ENCODE measurements at places on chromosomes 1 and 21.

GRCh38 chr1:61639608-61640336 is 85.2 kb downstream of the TM2D1 start:
- DNase-seq, result no peak

DNA sequence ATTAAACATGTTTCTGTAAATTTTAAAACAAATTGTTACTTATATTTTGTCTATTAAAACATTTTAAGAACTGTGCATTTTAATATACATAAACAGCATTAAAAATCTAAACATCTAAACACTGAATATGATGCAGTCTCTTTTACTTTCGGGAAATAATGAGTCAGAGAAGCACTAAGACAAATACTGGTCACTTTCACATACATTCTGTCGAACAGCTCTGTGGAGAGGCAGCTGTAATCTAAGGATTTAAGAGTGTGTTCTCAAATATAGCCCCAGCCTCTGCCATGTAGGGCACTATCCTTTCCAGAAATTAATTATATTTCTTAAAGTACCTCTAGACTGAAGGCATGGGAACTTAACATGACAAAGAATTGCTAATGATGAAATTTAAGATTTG is 89.6 kb upstream of the PTGFR start:
- no peak for DNase-seq

DNA sequence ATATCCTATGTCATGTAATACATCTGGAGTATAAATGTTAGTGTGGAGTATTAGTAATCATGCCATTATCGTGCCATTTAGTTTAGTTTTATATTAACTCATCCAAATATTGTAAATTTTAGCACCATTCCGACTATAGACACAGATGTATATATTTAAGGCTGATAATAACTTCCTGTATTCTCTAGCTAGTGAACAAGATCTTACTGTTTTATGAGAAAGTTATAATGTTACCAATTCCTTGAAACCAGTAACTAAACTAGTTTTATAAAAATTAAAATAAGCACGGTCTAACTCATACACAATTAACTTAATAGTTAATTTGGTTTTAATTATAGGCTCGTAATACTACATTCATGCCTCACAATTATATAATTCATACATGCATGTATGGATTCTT is 808.6 kb downstream of the USP25 start:
- no peak for DNase-seq

- no peak for DNase-seq
Measured at GRCh38 chr1:184958554-184959353, 15.6 kb downstream of the NIBAN1 start.

- no peak for DNase-seq
Measured at GRCh38 chr1:115296981-115297380, 41.1 kb downstream of the NGF start.

DNA sequence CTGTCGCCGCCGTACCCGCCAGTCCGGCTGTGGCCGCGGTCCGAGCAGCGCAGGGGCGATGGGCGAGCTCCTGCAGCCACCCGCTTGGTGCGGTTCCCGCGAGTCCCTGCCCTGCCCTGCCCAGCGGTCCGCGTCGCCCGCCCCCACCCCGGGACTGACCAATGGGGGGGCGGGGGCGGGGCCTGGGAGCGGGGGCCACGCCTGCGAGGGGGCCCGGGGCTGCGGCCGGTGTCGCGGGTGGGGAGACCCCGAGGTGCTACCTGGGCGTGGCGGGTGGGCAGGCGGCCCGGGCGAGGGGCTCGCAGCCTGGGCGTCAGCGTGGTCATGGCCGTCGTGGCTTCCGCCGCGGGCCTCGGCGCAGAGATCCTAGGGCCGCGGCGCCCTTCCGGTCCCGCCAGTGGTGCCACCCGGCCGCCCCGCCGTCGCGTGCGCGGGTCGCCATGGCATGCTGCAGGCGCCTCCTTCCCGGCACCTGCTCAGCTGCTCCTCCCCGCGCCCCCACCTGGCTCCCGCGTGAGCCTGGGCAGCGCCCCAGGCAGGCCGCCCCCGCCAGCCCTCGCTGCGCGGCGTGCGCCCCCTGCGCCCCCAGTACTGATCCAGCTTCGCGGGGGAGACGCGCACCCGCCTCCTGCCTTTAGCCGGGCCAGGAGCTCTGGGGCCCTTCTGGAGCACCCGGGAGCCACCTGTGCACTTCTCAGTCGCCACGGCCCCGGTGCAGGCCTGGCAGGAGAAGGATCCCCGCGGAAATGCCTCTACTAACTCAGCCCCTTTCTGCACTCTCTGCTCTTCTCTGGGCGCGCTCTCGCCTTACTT is at the start of gene BMP8B:
BMP8B (minus strand) TSS at position 108 of the 813 bp plus-strand sequence. CDS start 380 bp downstream, outside the sequence.
- DNase-seq, result peak; percentile 60

- DNase-seq, result no peak
Measured at GRCh38 chr1:194717941-194718340, 1531.5 kb upstream of the B3GALT2 start.

- no peak for DNase-seq
Measured at GRCh38 chr1:173553312-173553711, 49.6 kb downstream of the SLC9C2 start.

DNA sequence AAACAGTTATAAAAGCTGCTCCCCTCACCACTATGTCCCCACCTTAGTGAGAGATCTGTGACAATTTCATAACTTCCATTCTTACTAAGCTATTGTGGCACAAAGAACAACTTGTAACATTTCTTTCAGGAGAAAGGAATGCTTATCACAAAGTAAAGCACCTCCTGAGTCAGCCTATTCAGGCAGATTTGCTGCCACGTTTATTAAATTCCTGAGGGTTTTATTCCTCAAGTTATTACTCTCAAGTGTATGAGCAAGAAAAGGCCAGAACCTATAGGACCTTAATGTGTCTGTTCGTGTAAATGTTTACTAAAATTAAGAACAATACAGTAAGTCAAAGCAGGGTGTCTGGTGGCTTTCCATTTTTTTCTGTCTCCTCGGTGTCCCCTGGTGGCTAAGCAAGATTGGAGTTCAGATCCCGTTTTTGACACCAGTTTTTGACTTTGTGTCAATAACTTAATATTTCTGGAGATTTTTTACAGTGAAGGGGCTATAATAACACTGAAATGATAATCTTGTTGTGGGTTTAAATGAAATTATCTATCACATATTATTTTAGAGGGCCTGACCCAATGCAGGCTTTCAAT is 1539.6 kb downstream of the BRINP3 start:
- no peak for DNase-seq

DNA sequence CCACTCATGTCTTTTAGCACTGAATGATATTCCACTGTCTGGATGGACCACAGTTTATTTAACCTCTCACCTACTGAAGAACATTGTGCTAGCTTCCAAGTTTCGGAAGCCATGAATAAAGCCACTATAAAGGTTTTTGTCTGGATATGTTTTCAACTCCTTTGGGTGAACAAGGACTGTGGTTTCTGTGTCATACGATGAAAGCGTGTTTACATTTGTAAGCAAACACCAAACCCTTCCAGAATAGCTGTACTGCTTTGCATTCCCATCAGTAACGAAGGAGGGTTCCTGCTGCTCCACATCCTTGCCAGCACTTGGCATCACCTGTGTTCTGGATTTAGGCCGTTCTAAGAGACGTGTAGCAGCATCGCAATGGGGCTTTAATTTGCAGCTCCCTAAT is 10.7 kb upstream of the ARHGEF16 start:
- no peak for DNase-seq

- DNase-seq, result no peak
Measured at GRCh38 chr21:36849461-36850105, 116.9 kb downstream of the HLCS start.

- no peak for DNase-seq
Measured at GRCh38 chr1:162349635-162350330, 26.9 kb downstream of the SPATA46 start.

DNA sequence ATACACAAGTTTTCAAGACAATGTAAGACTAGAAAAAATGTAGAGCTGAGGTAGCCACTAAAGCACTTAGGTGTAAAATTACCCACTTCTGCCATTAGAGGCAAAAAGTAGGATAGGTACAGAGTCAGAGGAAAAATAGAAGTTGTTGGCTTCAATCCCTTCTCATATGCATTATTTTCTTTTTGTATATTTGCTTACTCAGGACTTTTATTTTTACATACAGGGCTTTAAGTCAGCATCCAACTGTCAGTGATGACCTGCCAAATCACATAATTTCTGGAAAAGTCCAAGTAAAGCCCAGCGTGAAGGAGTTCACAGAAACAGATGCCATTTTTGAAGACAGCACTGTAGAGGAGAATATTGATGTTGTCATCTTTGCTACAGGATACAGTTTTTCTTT is 211.0 kb upstream of the POGK start:
- no peak for DNase-seq

GRCh38 chr1:77355010-77355409 is 73.2 kb downstream of the AK5 start:
- no peak for DNase-seq

DNA sequence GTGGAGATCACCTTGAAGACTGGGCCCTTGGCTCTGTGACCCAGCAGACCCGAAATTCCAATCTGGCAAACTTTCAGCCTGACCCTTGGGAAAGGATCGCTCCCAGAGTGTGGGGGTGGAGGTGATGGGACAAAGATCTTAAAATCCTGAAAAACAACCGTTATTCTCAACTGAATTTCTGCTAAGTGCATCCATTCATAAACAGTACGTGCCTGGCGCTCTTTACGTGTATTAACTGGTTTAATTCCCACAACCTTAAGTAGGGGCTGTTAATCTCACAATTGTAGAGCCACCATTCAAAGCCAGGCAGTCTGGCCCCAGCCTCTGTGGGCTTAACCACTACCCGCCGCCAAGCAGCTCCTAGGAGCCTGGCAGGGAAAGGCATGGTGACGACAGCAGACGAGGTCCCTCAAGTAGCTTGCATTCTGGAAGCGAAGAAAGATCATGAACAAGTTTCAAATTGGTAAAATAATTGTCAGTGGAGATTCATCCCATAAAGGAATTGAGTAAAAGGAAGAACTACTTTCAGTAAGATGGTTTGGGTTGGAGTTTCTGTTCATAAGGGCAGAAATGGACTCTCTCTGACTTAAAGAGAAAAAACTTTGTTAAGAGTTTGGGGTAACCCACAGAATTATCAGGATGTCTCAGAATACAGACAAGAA is 11.4 kb upstream of the RGS16 start:
- DNase-seq, result peak; percentile 73

- DNase-seq, result peak; percentile 74
Measured at GRCh38 chr1:100581096-100581705, 43.3 kb downstream of the GPR88 start.

- no peak for DNase-seq
Measured at GRCh38 chr1:11602981-11603380, 51.2 kb downstream of the FBXO2 start.
